ENCODE measurements at places on chromosomes 1 and 21.

- no peak for DNase-seq
Observed at GRCh38 chr1:56585985-56586384, 6.6 kb upstream of the PLPP3 start.

- no peak for DNase-seq
Observed at GRCh38 chr1:232883992-232884661, 66.3 kb upstream of the NTPCR start.

GRCh38 chr1:70706381-70707037, 295.4 kb downstream of the CTH start:
- no peak for DNase-seq

DNA sequence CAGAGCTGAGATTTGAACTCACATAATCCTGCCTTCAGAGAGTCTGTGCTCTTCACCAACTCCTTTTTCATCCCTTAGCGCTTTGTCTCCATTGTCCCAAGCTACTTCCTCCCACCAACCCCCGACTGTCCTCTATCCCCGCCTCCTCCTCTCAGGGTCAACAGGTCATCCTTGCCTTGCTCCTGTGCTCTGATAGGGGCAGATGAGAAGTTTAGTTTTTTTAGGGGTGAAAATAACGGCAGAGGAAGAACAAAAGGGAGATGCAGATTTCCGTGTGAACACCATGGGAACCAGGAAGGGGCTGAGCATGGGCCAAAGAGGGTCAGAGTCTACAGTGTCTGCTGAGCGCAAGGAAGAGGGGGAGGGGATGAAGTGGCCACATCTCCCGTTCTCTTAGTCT, 31.9 kb downstream of the GLUL start:
- no peak for DNase-seq

GRCh38 chr1:212976586-212976985, 26.2 kb downstream of the VASH2 start:
- no peak for DNase-seq

DNA sequence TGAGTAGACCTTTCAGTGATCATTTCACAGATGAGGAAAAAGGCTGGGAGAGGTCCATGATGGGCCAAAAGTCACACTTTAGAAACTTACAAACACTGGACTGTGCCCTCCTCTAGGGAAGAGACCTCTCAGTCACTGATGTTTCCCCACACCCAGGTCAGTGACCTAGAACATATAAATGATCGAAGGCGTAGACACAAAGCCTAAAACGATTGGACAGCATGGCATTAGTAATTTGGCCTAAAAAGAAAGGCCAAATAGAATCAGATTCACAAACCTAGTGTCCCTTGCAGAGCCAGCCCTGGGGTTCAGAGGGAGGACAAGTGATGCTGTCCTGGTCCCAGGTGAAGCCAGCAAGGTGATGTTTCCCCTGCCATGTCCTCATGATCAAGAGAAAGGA, 27.7 kb downstream of the TRABD2B start:
- DNase-seq, result no peak

- no peak for DNase-seq
Observed at GRCh38 chr1:239811211-239811885, 280.3 kb upstream of the FMN2 start.

DNA sequence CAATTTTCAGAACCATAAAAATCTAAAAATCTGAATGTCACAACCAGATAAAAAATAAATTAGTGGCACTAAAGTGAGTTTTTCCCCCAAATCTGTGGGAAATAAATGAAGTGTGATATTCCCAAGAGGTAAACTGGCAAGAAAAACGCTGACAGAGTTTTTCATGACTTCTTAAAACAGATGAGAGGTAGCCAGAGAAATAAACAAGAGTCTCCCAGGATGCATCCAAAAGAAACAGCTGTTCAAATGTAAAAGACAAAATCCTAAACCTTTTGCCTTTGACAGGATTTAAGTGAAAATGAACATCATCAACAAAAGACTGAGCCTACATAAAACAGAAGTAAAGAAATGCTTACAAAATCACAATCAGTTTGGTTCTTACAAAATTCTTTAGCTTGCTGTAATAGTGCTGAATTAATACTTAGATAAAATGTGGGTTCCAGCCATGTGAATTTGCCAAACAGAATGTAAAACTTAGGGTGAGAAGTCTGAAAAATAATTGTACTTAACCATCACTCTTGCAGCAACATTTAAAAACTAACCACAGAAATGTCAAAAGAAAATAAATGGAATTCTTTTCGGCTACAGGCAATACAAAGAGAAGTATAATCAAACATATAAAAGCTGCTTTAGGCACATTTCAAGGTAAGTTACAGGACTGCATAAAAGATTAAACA, 133.6 kb downstream of the EIF4G3 start:
- DNase-seq, result no peak

DNA sequence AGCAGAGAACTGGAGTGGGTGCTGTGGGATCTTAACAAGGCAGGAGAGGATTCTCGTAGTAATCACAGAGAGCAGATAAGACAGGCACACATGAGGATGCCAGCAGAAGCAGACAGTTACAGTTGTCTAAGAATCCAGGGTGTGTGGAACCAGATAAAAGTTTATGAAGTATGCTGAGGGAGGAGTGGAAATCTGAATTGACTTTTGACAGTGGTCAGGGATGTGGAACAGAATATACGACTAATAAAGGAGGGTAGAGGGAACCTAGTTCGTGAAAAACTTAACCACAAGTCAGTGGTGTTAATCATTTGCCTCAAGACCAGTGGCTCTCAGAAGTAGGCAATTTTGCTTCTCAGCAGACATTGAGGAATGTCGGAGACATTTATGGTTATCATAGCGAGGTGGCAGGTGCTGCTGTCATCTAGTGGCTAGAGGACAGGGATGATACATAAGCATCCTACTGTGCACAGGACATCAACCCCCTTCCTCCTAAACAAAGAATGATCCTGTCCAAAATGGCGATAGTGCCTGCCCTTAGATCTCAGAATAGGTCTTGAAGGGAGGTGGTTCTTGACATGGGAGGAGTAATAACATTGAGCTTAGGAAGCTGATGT, 3.0 kb downstream of the LRRC8D start:
- no peak for DNase-seq

- DNase-seq, result no peak
Observed at GRCh38 chr1:15810073-15810472, 2.6 kb upstream of the UQCRHL start.

GRCh38 chr1:69791311-69791710, 223.6 kb downstream of the LRRC7 start:
- no peak for DNase-seq

- no peak for DNase-seq
Observed at GRCh38 chr21:25149022-25149421, 458.3 kb downstream of the MRPL39 start.

- DNase-seq, result no peak
Observed at GRCh38 chr1:229985613-229986010, 81.4 kb upstream of the GALNT2 start.

GRCh38 chr1:206754011-206754410, 16.6 kb upstream of the IL19 start:
- DNase-seq, result no peak

DNA sequence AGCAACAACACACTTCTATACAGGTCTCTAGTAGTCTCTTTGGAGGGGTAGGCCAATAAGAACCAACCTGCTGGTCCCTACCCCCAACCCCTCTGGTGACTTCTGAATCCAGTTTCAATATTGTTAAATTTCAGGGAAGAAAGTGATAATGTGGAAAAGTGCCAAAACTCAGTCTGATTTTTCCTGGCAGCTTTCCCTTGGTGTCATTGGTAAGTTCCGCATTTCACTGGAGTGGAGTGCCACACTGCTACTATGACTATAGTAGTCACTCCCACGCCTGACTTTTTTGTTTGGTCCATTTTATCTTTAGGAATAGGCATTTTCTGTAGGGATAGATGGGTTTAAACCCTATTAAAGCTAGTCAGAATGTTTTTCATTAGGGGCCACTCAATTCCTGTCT, 5.7 kb upstream of the ARID1A start:
- no peak for DNase-seq

- no peak for DNase-seq
Observed at GRCh38 chr1:43536196-43536863, 5.6 kb downstream of the PTPRF start.

Measured in stimulated activated CD4-positive, alpha-beta T cell treated with anti-CD3 and anti-CD28 coated beads, Interleukin-1b, Interleukin-23, amount 100 ng/mL, for 24 hours (primary cell).